NCI-H1092 treated with DMSO at 0.1 percent for 48 hours (cell line): ENCODE measurements at places on chromosomes 12 and 14.

- no peak for DNase-seq
These were observed 4.0 kb downstream of the EGLN3 start for GRCh38 chr14:33946679-33947476.

- DNase-seq, result peak; percentile 55
These were observed 905 bp downstream of the CISTR start for GRCh38 chr12:53750812-53751335.

DNA sequence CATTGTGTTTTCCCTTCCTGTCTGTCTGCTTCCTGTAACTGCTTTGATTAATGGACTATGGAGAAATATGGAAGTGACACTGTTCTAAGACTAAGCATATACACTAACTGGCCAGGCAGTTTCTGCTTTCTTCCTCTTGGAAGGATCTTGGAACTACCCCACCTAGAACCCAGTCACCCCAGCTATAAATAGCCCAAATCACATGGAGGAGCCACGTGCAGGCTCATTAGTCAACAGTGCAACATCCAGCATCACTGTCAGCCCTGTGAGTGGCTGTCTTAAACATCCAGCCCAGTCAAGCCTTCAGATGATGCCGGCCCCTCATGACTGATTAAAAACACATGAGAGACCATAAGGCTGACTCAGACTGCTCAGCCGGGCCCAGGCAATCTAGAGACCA, 39.2 kb downstream of the BCAT1 start:
- no peak for DNase-seq

DNA sequence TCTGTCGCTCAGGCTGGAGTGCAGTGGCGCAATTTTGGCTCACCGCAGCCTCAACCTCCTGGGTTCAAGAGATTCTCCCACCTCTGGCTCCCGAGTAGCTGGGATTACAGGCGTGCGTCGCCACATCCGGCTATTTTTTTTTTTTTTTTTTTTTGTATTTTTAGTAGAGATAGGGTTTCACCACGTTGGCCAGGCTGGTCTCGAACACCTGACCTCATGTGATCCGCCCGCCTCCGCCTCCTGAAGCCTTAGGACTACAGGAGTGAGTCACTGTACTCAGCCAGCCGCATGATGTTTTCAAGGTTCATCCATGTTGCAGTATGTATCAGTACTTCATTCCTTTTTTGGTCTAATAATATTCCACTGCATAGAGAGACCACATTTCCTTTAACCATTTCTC, 2.4 kb upstream of the RNF34 start:
- DNase-seq, result no peak

GRCh38 chr12:127489061-127489460, 777.9 kb upstream of the TMEM132C start:
- DNase-seq, result no peak

GRCh38 chr12:19833775-19834501, 394.6 kb downstream of the AEBP2 start:
- no peak for DNase-seq

GRCh38 chr12:64796205-64796845, 28.1 kb upstream of the TBC1D30 start:
- DNase-seq, result peak; percentile 50

DNA sequence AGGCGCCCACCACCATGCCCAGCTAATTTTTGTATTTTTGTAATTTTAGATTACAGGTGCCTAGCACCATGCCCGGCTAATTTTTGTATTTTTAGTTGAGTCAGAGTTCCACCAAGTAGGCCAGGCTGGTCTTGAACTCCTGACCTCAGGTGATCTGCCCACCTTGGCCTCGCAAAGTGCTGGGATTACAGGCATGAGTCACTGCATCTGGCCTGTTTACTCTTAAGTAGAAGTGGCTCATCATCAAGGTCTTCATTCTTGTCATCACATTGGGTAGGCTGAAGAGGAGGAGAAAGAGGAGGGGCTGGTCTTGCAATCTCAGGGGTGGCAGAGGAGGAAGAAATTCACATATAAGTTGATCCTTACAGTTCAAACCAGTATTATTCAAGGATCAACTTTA, 152.4 kb upstream of the ATP2B1 start:
- DNase-seq, result no peak

DNA sequence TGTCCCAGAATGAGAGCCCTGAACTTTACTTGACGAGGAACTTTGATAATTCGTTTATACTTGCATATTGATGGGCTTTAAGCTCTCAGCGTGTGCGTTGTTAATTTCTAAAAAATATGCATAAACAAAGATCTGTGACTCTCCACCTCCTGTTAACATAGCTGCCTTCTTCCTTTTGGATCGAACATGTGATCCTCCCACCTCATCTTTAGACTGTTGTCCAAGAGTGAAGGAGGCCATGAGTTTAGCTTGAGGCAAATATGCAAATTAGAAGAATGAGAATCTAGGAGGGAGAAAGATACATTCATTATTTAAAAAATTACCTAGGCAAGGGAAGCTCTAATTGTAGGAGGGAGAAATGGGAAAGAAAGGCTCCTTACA, 617 bp downstream of the TTC8 start:
- no peak for DNase-seq

DNA sequence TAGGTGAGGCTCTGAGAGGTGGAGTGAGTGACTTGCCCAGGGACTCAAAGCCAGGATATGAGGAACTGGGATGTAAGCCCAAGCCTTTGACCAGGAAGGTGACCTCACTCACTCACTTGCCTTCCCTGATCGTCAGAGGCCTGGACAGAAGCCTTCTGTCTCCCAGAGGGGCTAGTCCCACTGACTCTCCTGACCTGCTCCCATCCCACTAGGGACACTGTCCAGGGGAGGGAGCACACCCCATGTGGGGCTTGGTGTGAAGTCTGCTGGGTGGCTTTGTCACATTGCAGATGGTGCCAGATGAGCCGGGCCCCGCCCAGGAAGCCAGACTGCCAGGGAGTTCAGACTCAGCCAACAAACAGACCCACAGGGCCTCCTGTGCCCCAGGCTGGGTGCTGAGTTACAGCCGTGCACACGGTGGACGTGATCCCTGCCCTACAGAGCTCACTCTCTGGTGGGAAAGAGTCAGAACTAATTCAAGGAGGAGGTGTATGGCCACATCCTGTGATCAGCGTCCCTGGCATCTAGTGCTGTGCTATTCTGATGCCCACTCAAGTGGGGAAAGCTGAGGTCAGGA, 28.3 kb downstream of the MMAB start:
- DNase-seq, result no peak

GRCh38 chr14:27367345-27367744, 769.5 kb upstream of the NOVA1 start:
- no peak for DNase-seq

DNA sequence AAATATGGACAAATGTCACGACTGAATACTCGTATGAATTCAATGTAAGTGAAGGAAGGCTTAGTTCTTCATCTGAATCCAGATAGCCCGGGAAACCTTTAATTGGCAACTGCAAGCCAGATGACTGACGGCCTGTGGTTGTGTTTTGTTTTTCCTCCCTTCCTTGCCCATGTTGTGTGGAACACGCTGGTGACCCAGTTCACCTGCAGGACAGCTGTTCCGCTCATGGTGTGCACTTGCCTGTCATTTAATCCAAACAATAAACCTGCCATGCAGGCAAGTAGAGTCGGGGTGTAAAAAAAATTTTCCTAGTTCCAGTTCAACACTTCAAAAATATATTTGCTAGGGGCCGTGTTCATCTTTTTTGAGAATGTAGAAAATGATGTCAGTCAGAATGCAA, 88.0 kb downstream of the TMEM132D start:
- DNase-seq, result no peak

DNA sequence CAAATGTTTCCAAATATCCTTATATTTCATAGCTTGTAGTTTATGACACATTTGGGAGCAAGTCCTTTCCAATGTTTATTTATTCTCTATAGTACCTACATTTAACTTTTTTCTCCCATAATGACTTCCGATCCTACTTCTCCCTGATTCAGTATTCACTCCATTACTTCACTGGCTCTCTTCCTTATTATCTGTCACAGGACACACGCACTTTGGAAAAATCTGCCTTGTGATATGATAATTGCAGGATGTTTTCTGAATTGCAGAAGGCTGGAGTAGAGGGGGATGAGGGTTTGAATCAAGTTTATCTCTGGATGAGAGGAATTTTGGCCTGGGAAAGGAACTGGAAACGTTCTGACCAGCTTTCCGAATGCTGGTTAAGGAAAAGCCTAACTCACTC, 75.0 kb downstream of the HMGA2 start:
- DNase-seq, result no peak

- no peak for DNase-seq
These were observed 166.3 kb downstream of the KIF26A start for GRCh38 chr14:104304451-104305351.

DNA sequence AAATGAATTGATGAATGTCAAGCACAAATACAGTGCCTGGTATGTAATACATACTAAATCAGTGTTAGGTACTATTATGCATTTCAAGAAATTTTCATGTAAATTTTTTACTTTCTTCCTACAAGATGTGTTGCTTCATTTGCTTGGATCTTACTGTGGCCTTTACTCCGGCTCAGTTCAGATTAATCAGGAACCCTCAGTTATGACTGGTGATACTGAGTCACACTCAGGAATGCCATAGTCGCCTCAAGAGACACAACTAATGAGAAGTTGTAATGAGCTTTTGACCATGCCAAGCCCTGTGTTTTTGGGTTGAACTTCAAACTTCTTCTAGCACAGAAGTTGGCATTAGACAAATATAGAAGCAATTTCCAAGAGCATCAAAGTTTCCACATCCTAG, 96.0 kb downstream of the TGFB3 start:
- no peak for DNase-seq

GRCh38 chr14:77883847-77884238, 83.9 kb downstream of the ADCK1 start:
- DNase-seq, result no peak

DNA sequence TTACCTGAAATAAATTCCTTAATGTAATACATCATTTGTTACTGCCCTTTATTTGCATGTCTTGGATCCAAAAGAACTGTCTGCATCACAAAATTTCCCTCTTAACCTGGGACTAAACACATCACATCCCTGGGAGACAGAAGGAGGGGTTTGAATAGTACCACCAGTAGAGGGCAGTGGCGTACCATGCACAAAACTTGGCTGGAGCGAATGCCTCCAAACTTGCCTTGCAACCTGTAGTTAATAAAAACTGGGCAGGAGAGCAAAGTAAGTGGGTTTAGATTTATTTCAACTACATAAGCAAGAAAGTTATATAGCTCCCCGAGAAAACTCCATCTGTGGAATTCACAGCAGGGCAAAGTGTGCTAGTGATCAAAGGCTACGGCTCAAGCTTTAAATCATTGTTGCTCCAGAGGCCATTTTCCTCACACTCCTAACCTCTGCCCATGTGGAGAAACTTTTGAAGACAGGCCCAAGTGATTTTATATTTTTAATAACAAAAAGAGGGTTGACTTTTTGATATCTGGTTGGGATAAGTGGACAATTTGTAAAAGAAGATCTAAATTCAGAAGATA, 1176.7 kb upstream of the SEL1L start:
- peak; percentile 6 for DNase-seq

DNA sequence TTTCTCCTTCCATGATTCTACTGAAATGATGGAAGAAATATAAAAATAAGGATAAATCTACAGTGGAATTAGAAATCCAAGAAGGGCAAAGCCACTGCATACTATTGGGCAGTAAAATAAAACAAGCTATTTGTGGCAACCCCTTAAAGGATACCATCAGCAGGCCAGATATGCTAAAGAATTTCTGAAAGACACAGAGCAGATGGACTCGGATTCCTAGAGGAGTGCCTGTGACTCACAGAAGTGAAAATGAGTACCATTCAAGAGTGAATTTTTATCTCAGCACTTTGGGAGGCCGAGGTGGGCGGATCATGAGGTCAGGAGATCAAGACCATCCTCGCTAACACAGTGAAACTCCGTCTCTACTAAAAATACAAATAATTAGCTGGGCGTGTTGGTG, 318.1 kb downstream of the LRIG3 start:
- DNase-seq, result no peak

GRCh38 chr14:104637546-104638003, 33.0 kb upstream of the TMEM179 start:
- DNase-seq, result no peak

DNA sequence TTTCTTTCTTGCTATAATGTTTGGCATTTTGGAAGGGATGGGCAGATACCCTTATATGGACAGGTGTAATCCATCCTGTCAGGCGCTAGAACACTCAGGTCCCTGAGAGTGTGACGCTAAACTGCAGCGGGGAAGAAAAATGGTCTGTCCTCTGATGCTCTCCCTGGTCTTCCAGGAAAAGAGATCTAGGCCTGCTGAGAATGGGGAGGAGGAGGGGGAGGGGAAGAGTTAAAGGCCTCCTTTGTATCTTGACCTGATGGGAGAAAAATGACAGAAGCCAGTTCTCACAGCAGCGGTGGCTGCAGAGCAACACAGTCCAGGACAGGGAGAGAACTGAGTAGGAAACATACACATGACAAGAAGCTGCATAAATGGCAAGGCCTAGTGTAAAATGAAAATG, 61.1 kb downstream of the RPS6KA5 start:
- no peak for DNase-seq

GRCh38 chr14:87864356-87865270, 128.4 kb downstream of the GALC start:
- no peak for DNase-seq

DNA sequence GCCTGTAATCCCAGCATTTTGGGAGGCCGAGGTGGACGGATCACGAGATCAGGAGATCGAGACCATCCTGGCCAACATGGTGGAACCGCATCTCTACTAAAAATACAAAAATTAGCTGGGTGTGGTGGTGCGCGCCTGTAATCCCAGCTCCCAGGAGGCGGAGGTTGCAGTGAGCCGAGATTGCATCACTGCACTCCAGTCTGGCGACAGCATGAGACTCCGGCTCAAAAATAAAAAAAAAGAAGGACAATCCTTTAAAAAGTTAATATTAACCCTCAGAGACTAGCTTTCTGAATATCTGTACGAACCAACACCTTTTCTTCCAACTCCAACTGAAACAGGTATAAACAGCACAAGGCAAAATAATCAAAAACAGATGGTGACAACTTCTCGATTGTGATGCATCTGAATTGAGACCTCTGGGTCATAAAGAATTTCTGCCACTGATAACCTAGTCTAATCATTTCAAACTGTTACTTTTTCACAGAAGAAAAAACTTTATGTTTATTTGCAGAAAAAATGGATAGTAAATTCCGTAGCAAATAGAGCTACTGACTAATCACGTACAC, 27.8 kb downstream of the CLIP1 start:
- DNase-seq, result no peak

- DNase-seq, result no peak
These were observed 7.5 kb upstream of the NID2 start for GRCh38 chr14:52076334-52076733.

DNA sequence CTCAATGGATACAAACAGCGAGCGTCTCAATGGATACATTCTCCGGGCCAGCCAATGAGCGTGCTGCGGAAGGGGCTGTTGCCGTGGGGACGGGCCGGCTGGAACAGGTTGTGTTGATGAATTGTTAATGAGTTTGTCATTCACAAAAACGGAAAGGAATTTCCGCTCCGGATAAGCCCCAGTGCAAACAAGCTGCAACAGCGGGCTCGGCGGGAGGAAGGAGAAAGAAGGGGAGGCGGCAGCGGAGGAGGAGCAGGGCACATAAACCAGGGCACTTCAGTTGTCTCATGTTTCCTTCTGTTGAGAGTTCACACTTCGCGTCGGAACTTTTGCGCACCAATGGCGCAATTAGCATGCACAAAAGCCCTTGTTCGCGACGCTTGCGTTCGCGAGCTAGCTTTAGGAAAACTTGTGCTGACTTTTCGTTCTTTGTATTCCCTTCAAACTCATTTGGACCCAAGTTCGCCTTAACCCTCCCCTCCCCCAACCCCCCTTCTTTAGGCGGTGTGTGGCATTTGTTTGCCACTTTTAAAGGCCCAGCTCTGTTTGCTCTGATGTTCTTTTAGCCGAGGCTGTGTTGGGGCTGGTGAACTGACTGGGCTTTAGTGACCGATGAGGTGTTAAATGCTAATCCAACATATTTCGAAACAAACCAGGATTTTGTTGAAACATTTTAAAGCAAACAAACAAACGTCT, at the start of gene DUSP6:
TSS of gene DUSP6 (minus strand) at position 10 of the 696 bp plus-strand sequence. CDS start 462 bp downstream, outside the sequence.
- peak; percentile 96 for DNase-seq
